SK-N-SH treated with all-trans-retinoic acid at 6 μM for 48 hours (cell line): ENCODE measurements at places on chromosomes 6 and 20.
A peak's percentile ranks its signal among the peaks of the same experiment; 100 is the strongest.

DNA sequence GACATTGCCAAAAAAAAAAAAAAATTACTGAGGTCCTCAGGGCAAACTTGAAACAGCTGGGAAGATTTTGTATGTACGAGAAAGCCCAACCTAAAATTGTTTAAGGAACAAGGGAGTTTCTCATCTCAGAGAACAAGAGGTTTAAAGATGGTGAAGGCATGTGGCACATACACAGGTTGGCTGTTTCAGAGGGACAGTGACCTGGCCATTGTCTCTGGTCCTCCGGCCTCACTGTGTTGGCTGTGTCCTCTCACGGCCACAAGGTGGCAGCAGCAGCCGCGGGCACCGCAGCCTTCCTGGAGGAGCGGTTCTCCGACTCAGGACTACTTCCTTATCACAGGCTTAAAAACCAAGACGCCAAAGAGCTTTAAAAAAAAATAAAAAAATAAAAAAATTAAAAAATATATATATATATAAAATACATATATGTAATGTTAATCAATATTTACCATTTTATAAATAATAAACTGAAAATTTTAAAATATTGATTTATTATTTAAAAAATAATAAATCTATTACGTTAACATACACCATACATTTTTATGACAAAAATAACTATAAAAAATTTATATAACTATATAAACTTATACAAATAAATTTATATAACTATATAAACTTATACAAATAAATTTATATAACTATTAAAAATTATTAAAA is 52.8 kb downstream of the GTF2H5 start:
- ATAC-seq: peak; percentile 100

DNA sequence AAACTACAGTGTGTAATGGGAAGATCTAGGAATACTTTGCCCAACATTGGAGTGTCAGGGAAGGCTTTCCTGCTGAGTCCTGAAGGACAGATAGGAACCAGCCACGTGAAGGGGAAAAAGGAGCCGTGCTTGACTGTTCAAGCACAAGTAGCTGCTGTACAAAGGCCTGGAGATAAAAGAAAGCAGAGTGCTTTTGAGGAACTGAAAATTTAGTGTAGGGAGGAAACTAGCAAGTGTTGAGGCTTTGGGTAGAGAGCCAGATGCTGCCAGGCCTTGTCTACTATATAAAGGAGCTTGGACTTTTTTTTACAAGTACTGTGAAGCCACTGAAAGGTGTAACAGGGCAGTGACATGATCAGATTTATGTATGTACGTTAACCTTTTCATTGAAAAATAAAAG is 39.0 kb downstream of the DSE start:
- ATAC-seq: no peak

- no peak for ATAC-seq
These were observed 50.3 kb downstream of the FOXA2 start for GRCh38 chr20:22533823-22534751.

DNA sequence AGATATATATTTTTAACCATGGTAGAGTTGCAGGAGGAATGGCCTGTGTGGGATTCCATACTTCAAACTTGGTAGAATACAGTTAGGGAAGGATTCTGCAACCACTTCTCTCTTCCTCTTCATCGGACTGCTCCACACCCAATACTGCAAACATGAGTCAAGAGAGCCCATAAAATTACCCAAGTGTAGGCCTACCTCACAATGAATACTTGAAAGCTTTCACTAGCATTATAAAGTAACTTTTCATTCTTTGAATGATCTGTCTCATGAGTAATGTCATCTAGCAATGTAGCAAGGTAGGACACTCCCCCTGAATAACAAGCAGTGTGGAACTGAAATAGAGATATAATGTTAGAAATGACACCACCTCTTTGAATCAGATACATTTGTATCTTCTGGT is 79.4 kb downstream of the FOXC1 start:
- ATAC-seq: no peak

DNA sequence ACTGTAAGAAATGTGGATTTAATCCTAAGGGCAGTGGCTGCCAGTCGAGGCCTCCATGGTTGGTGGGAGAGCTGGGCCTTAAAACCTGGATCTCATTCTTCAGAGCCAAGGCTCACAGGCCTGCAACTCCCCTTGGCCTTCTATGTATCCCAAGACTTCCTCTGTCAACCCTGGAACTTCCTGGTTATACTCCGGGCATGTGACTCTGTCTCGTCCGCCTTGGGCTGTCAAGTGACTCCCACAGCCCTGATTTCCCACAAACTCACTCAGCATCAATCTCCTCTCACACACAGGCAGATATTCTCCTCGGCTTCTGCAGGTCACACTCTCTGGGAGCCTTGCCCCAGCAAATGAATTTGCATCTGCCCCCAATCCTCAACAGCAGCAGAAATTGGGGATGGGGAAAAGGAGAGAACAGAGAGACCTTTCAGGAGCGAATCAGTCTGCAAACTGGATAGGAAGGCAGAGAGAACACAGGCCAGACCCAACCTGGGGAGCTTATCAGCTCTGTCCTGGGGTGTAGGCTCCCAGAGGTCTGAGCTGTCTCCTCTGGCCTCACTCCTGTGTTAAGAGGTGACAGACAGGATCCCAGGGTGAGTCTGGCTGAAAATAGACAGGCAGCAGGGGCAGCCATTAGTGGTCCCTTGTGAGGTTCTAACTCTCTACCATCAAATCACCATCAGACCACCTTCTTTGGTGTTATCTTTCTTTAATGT is 30.4 kb upstream of the PREX1 start:
- ATAC-seq: no peak

GRCh38 chr6:63272397-63272796 is 47.4 kb downstream of the LGSN start:
- peak; percentile 79 for ATAC-seq

DNA sequence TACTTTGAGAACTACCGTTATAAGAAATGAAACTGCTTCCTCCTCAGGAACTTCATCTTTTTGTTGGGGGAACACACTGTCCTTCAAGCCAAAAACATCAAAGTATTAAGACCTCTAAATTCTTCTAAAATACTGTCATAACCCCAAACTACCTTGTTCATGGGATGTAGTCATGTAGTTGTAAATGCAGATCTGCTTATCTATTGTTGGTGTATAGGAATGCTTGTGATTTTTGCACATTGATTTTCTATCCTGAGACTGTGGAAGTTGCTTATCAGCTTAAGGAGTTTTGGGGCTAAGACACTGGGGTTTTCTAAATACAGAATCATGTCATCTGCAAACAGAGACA is 282.9 kb upstream of the RUNX2 start:
- ATAC-seq: no peak

DNA sequence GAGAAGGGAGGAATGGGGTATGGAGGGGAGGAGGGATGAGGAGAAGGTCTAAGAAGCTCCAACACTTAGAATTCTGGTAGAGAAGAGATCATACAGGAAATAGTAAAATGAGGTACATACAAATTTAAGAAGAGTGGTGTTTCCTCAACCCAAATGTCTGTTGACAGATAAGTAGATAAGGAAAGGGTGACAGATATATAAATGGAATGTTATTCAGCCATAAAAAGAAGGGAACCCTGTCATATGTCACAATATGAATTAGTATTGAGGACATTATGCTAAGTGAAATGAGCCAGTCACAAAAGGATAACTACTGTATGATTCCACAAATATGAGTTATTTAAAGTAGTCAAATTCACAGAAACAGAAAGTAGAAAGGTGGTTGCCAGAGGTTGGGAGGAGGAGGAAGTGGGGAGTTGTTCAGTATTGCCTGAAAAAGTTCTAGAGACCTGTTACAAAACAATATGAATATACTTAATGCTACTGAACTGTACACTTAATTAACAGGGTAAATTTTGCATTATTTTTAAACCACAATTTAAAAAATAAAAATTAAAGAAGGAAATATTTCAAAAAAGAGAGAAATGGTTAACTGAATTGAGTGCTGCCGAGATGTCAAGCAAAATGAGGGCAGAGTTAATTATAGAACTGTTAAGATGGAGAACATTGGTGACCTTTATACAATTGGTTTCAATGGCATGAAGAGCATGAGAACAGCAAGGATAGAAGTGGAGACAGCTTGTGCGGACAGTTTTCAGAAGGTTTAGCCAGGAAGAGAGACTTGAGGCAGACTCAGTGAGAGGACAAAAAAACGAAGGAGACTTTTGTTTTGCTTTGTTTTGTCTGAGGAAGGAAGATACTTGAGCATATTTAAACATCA is 47.6 kb upstream of the ADGRF4 start:
- ATAC-seq: no peak

GRCh38 chr6:7241160-7241559 is 71.8 kb downstream of the SSR1 start:
- no peak for ATAC-seq

- no peak for ATAC-seq
These were observed 2.7 kb upstream of the JAG1 start for GRCh38 chr20:10676518-10676917.

DNA sequence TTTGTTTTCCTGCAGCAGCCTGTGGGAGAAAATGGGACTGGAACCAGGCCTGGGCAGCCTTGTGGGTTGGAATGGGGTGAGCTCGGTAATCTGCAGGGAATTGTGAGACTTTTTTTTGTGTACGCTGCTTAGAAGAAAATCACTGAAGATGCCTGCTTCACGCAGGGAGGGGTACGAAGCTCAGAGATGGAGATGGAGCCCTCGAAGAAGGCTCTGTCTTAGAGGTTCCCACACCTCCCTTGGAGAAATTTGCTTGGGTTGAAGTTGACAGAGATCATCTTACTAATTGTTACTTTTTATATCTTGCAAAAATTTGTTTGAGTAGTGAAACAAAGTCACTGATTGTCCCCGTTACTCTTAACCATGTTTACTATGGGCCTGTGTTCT is 894 bp downstream of the PYGB start:
- ATAC-seq: no peak

DNA sequence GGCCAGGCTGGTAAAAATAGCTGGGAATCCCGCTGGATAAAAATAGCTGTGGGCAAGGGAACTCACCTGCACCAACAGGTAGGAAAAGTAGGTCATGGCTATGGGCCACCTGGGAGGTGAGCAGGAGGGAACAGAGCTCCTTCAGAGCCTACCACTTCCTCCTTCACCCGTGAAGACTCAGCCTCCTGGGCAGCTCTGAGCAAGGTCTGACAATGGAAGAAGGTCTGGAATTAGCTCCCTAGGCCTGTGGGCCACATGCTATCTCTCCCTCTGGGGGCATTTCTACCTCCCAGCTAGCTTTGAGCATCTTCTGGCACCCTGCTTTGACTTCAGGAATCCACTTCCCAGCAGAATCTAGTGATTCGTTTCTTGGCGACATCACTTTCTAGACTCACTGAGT is 153.9 kb downstream of the MRPL14 start:
- ATAC-seq: no peak

- ATAC-seq: no peak
These were observed 33.7 kb upstream of the LOC128125822 start for GRCh38 chr6:63538550-63538949.

- peak; percentile 61; the same call in 2 of the 3 replicates for ATAC-seq
These were observed 111.0 kb downstream of the SOBP start for GRCh38 chr6:107600936-107601335.

DNA sequence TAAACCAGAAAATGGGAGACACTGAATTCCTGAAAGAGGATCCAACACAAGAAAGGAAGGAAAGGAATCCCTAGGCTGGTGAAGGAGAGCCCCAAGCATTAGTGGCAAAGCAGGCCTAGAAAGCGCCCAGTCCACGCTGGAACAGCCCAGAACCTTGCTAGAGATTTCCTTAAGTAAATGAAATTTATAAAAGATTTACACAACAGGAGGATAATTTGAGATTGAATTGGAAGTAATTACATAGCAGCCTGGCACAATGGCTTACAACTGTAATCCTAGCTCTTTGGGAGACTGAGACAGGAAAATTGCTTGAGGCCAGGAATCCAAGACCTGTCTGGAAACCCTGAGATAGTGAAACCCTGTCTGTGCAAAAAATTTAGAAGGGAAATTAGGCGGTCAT is 26.8 kb upstream of the C20orf144 start:
- no peak for ATAC-seq

DNA sequence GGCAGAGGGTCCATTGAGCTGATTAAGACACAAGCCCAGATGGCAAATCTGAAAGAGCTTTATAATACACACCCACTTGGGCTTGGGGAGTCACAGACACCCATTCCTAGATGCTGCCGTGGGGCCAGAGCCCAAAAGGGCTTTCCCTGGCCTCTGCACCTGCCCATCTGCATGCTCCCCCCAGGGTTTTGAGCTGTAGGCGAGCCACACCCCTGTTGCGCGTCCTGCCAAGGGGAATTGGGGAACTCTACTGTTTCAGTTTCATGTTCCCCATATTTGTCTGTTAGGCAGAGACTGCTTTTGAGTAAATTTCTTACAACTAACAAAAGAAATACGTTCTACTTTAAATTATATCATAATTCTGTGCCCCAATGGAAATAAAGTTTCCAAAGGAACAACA is 52.9 kb upstream of the FNDC1 start:
- no peak for ATAC-seq

- ATAC-seq: no peak
These were observed 312.2 kb upstream of the SOX4 start for GRCh38 chr6:21281366-21281765.

GRCh38 chr6:7417684-7418083 is 28.1 kb downstream of the RIOK1 start:
- ATAC-seq: no peak

DNA sequence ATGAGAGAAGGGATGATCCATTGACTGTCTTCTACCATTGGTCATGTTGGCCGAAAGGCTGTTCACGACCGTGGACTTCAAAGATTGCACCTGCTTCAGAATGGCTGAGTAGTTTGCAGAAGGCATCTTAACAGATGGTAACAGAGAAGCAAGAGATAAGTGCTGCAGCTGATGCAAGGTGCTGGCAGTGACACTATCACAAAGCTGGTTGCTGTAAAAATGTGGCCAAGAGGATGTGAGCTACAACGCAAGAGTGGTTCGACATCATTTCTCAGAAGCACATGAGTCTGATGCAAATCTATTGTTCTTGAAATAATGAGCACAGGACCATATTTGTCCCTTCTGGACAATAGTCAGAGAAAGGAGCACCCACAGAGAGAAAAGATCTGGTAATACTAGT is 27.0 kb upstream of the ANKEF1 start:
- ATAC-seq: no peak

GRCh38 chr20:35901678-35902544 is 52.4 kb downstream of the SCAND1 start:
- ATAC-seq: peak; percentile 97

- no peak; the same call in 2 of the 3 replicates for ATAC-seq
These were observed 42.3 kb upstream of the TMEM181 start for GRCh38 chr6:158517581-158517980.

- ATAC-seq: no peak
These were observed 107.1 kb upstream of the LGSN start for GRCh38 chr6:63426844-63427243.

- no peak for ATAC-seq
These were observed 66.0 kb upstream of the CDH4 start for GRCh38 chr20:61185841-61186601.

GRCh38 chr20:19743640-19743995 is 14.4 kb upstream of the RIN2 start:
- ATAC-seq: no peak
